Stomach (tissue), 19 donors: ENCODE measurements at places on chromosomes 13 and 19.

DNA sequence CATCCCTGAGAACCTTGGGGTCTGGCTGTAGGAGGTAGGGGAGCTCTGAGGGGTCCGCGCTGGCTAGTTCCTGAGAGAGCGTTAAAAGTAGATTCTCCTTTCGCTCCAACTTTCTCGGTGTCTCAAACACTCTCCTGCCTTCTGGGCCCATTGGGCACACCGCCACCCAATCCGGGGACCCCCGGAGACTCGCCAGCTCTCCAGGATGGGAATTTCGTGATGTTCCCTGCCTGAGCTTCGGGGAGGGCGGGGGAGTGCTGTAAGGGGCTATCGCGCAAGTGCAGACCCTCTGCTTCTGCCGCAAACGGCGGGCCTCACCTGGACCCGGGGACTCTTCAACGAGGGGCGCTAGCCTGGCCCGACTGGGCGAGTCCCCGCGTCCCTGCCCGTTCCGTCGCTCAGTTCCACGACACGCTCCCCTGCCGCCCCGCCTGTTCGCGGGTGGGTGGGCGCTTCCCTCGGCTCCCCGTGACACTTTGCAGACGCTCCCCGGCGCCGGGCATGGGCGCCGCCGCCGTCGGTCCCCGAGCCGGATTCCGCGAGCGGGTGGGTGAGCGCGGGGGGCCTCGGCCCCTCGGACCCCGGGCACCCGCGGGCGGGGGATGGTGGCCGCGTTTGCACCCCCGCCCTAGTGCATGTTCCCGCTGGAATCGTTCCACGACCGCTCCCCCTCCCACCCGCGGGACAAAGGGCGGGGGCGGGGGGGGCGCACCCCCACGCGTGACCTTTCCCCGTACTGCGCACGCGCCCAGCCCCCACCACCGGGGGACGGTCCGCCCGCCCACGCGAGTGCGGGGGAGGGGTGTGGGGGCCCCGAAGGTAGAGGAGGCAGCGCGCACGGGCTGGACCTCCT is at the start of gene CCDC106:
TSS of gene CCDC106 (plus strand) at position 481 of the 853 bp plus-strand sequence. CDS start 835 bp downstream, outside the sequence.
- DNase-seq, result peak; percentile 91

DNA sequence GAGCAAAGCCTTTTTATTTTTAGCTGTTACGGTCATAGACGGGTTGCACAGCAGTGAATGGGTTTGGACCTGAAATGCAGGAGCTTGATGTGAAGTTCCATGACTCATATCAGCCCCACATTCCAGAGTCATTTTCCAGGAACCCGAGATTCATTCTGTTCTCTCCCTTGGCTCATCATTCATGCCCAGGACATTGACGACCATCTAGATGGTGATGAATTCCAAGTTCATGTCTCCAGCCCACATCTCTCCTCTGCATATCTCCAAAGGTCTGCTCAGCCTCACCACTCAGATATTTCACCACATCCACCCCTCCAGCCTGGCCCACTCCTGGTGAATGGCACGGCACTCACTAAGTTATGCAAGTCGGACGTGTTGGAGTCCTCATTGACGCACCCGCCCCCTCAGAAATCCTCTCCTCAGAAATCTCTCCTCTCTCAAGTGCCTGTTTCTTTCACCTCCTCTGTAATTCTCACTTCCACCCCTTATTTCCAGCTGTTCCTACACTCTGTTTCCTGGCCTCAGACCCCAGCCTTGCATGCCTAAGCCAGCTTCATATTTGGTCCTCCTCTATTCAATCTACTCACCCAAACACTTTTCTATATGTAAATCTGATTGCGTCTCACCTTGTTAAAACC is 83.1 kb downstream of the ALOX5AP start:
- DNase-seq, result peak; percentile 32

GRCh38 chr19:23403581-23404324 is 8.5 kb upstream of the ZNF91 start:
- no peak for DNase-seq

- peak; percentile 10 for DNase-seq
Measured at GRCh38 chr13:48278806-48279205, 24.7 kb upstream of the RB1 start.

DNA sequence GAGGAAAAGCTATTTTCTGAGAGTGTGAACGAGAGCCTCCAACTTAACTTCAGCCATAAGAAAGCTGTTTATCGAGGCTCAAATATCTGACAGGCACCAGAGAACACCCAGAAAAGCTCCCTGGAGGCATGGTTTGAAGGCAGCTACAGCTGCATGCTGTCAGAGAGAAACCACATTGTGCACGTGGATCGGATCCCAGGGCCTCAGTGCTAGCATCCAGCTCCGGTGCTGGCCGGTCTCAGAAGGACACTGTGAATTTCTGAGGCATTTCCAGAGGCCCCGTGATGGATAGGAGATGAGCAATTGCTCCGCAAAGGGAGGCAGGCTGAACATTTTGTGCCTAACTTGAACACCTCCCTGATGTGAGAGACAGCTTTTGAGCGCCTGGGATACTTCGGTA is 315.7 kb downstream of the FGF9 start:
- DNase-seq, result peak; percentile 87
